ENCODE measurements at places on chromosomes 3 and 15.

DNA sequence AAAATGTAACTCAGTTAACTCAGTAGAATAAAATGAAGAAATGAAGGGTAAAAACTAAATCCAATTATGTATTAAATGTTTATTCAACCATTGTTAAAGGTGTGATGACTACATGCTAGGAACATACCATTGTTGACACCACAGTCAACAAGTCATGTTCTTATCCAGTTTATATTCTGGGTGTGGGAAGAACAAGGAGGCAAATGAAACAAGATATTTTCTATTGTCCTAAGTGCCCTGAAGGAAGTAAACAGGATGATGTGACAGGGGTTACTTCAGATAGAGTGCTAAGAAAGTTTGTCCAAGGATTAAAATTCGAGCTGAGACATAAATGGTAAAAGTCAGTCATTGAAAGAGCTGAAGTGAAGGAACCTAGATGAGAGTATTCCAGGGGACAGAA, 13.1 kb downstream of the AP3S2 start:
- no peak for DNase-seq

GRCh38 chr3:42518800-42519567, 16.5 kb downstream of the VIPR1 start:
- no peak for DNase-seq

- no peak for DNase-seq
Observed at GRCh38 chr3:179069762-179070390, 1.7 kb downstream of the ZMAT3 start.

DNA sequence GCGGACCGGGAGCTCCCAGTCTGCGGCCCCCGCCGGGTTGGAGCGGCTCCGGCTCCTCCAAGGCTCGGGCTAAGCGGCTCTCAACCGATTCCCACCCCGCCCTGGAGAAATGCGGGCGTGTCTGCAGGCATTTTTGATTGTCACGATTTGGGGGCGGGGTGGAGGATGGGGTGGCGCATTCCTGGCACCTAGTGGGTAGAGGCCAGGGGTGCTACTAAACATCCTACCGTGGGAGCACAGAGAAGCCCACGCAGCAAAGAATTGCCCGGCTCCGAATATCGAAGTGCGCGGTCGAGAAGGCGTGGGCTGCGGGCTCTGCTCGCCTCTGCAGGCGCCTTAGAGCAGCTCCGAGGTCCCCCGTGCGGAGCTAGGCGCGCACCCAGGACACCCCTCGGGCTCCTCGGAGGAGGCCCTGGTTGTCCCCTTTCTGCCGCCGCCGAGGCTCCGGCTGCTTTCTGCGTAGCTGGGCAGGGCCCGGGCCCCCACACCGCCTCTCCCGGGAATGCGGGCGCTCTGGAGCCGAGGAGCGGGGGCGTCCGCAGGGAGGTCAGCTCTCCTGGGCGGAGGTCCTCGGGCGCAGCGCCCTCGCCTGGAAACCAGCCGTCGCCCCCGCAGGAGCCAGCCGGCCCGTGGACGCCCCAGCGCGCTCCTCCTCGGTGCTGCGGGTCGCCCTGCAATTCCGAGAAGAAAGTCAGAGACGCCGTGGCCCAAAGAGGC, 16.5 kb upstream of the LAMP3 start:
- peak; percentile 75 for DNase-seq

GRCh38 chr3:42733501-42734262, 31.1 kb upstream of the HHATL start:
- DNase-seq, result no peak

DNA sequence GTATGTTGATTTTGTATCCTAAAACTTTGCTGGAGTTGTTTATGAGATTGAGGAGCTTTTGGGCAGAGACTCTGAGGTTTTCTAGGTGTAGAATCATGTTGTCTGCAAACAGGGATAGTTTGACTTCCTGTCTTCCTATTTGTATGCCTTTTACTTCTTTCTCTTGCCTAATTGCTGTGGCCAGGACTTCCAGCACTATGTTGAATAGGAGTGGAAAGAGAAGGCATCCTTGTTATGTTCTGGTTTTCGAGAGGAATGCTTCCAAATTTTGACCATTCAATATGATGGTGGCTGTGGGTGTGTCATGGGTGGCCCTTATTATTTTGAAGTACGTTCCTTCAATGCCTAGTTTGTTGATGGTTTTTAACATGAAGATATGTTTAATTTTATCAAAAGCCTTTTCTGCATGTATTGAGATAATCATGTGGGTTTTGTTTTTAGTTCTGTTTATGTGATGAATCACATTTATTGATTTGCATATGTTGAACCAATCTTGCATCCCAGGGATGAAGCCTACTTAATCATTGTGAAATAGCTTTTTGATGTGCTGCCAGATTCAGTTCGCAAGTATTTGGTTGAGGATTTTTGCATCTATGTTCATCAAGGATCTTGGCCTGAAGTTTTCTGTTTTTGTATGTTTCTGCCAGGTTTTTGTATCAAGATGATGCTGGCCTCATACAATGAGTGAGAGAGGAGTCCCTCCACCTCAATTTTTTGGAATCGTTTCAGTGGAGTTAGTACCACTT, 188.1 kb downstream of the MINAR1 start:
- no peak for DNase-seq

DNA sequence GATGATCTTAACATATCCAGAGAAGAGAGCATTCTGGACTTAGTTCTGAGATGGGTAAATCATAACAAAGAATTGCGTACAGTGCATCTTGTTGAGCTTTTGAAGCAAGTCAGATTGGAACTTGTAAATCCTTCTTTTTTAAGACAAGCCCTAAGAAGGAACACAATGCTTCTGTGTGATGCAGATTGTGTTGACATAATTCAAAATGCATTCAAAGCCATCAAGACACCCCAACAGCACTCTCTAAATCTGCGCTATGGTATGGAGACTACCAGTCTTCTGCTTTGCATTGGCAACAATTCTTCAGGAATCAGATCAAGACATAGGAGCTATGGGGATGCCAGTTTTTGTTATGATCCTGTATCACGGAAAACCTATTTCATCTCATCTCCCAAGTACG, 8.6 kb downstream of the KBTBD12 start:
- DNase-seq, result no peak

- DNase-seq, result no peak
Observed at GRCh38 chr3:1179146-1179545, 86.3 kb downstream of the CNTN6 start.

- DNase-seq, result no peak
Observed at GRCh38 chr3:188528396-188528795, 374.4 kb downstream of the LPP start.

DNA sequence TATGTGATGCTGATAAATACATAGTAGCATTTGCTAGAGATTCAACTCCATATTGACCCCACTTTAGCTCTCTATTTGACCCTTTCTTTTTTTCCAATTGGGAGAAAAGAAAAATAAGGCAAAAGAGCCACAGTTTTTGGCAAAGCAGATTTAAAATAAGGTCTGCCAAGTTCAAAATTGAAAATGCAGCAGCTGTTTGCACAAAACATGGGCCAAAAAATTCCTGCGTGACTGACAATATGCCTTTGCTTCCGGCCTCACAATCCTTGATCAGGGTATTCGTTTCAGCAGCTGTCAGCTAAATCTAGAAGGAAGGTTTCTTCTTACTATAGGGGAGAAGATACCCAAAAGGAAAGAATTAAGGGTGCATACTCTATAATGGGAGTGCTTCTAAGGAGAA, 563.5 kb upstream of the CCDC54 start:
- no peak for DNase-seq

DNA sequence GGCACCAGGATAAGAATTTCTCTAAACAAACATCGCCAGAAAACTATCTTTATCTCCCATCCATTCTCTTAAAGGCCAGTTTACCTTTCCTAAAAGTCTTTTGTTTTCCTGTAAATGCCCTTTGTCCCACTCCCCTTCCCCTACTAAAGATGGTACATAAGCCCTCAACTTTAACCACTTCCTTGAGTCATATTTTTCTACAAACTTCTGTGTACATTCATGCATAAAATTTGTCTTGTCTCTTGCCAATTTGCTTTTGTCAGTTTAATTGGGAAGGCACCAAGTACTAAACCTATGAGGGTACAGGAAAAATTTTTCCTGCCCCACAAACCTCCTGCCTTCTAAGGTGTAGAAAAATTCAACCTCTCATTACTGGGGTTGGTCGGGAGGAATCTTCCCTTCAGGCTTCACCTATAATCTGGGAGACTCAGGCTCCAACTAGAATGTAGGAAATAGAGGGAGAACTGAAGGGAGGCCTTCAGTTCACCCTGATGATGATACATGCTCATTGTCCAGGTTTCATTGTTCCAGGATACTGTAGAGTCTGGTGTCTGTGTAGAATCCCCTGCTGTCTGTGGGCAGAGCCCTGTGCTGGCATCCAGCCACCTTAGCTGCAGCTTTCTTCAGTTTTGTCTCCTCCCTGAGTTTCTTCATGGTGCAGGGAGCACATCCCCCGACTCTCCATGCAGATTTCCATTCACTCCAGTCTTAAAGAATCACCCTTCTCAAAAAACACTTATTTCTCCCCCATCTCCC, 53.2 kb downstream of the CD200R1L start:
- DNase-seq, result no peak

GRCh38 chr3:57627976-57628375, 30.8 kb upstream of the ARF4 start:
- DNase-seq, result no peak

DNA sequence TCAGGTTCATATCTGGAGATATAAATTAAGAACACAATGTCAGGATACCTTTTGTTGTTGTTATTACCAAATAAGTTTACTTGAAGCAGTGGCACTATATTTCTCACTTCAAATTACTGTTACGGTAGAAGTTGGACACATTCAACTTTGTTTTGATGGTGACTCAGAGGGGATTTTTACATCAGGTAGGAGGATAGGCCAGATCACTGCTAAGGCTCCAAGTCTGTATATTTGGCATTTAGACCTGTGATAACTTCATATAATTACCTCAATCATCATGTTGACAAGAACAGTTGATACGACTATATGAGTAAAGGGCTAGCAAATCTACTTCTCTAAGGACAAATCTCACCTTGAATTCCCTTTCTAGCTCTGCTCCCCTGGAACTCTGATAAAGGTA, 15.6 kb downstream of the LZTFL1 start:
- DNase-seq, result no peak

- DNase-seq, result no peak
Observed at GRCh38 chr3:157868946-157869345, 237.3 kb downstream of the SHOX2 start.

DNA sequence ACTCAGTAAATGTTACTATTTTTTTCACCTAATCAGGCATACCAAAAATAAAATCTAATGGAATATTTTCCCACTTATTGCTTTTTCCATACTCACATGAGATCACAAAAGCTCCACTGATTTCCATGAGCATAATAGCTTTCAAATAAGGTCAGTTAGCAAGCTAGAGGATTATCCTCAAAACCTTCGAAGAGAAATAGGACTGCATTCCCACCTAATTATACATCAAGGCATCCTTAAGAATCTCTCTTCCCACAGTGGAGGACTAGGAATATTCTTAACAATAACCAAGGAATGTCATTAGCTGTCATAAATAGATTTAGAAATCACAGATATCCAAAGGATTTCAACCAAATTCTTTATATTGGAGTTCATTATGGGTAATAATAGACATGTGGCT, 127.9 kb upstream of the STT3B start:
- no peak for DNase-seq

GRCh38 chr3:78736863-78737262, 1030.9 kb downstream of the ROBO1 start:
- DNase-seq, result no peak

DNA sequence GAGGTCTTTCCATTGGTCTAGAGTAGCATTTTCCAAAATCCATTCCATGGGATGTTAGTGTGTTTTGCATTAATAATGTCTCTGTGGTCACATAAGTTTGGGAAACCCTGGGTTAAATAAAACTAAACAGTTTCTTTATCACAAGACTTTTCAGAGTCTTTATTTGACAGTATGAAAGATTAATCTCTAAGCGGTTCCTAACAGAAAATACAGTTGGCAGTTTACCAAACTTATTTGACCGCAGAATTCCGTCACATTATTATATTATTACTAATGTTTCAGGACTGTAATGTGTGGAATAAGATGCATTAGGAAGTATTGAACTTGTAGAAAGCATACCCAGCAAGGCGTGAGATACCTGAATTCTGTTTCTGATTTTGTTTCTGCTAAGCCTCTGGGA, 71.5 kb upstream of the ADAMTSL3 start:
- DNase-seq, result no peak

DNA sequence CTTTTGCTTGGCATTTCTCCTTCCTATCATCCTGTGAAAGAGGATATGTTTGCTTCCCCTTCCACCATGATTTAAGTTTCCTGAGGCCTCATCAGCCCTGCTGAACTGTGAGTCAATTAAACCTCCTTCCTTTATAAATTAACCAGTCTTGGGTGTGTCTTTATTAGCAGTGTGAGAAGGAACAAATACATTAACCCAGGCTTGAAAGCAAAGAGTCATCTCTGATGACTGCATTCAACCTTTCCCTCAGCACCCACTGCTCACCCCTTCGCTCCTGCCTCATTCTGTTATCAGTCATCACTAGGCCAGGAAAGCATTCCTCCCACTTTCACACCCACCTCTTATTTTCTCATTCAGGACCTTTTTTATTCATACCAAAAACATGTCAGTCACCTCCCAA, 59.6 kb upstream of the CASR start:
- DNase-seq, result no peak

- DNase-seq, result no peak
Observed at GRCh38 chr3:15326037-15326436, 6.3 kb downstream of the SH3BP5 start.

DNA sequence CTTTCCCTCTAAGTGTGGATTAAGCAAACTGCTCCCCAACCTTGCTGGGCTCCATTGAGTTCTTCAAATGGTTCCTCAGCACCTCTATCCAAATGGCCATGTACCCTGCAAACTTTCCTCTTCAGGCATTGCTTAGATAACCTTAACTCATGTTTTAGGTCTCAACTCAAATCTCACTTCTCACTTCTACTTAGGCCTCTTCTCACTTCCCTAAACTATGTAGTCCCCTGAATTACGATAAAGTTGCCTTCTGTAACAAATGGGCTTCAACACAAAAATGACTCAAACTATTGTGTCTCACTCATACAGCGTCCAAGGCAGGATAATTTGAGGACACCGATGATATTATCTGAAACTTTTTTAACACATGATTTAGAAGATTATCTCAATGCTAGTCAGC, 62.4 kb upstream of the STAC start:
- no peak for DNase-seq

- no peak for DNase-seq
Observed at GRCh38 chr3:160403796-160404470, 4.5 kb downstream of the SMC4 start.

GRCh38 chr3:41111011-41111410, 88.3 kb upstream of the CTNNB1 start:
- no peak for DNase-seq

DNA sequence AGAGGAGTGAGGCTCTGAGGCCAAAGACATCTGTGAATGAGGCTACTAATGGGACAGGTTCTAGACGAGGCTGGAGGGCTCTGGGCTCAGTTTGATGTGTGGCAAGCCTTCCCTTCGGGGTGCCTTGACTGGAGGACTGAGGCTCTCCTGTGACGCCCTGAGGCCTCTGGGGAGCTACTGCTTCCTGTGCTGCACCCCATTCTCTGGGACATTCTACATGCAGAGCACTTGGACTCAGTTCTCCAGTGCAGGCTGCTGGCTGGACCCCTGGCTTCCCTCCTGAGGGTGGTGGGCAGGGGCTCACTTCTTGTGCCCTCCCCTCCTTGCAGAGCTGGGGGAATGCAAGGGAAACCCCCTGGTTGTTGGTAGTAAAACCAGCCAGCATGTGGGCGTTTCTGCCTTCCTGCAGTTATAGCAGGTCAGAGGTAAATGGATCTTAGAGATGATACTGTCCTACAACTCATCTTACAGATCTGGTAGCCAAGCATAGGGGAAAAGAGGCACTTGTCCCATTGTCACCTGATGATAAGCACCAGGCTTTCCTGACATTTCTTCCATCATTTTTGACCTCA, 133.3 kb downstream of the CHDH start:
- DNase-seq, result no peak

GRCh38 chr3:194251891-194252560, 99.1 kb downstream of the CPN2 start:
- DNase-seq, result no peak

Measured in 8988T (cell line).